ENCODE measurements at places on chromosomes 12 and 14.

- DNase-seq = no peak
Observed at GRCh38 chr14:81147140-81147897, 73.4 kb downstream of the GTF2A1 start.

- no peak for DNase-seq
Observed at GRCh38 chr14:103711516-103712431, 3.5 kb downstream of the XRCC3 start.

DNA sequence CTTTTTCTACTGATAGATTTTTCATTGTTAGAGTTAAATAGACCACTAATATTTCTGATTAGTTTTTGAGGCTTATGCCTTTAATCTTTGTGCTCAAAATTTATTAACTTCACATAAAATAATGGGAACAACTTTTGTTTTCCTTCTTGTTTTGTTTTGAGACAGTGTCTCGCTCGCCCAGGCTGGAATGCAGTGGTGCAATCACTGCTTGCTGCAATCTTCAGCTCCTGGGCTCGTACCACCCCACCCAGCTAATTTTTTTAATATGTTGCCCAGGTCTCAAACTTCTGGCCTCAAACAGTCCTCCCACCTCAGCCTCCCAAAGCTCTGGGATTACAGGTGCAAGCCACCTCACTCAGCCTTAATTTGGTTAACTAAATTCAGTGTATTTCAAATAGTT is 16.8 kb downstream of the SCFD1 start:
- DNase-seq = no peak

- no peak for DNase-seq
Observed at GRCh38 chr12:51760231-51760630, 88.3 kb downstream of the FIGNL2 start.

DNA sequence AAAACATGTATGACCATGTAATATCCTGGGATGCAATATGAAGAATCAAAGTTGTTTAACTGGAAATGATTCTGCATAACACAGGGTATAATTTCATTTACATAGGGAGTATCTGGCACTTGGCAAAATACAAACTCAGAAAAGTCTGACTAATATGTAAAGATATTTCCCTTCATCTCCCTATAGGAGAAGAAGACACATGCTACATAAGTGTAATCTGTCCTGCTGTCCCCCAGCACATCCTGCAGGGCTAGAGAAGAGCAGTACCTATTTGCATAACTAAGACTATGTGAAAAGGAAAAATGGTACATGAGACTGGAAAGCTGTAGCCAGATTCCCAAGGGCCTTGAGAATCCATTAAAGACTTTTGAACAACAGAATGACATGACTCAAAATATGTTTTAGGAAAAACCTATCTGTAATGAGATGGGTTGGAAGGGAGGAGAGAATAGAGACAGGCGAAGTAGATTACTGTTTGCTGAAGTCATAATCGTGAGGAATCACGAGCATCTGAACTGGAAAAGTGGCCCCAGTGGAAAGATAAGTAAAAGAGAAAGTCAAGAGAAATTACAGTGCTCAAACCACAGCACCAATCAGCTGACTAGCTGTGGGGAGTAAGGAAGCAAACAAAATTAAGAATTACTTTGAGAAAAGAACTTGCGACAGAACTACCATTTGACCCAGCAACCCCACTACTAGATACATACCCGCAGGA is 155.1 kb upstream of the HMGA2 start:
- DNase-seq = no peak

All from GM12865 (cell line).